Stimulated activated CD8-positive, alpha-beta memory T cell treated with anti-CD3 and anti-CD28 coated beads, Interleukin-7, amount 100 ng/mL, for 48 hours (primary cell): ENCODE measurements at places on chromosomes 6 and 20.
A peak's percentile ranks its signal among the peaks of the same experiment; 100 is the strongest.

DNA sequence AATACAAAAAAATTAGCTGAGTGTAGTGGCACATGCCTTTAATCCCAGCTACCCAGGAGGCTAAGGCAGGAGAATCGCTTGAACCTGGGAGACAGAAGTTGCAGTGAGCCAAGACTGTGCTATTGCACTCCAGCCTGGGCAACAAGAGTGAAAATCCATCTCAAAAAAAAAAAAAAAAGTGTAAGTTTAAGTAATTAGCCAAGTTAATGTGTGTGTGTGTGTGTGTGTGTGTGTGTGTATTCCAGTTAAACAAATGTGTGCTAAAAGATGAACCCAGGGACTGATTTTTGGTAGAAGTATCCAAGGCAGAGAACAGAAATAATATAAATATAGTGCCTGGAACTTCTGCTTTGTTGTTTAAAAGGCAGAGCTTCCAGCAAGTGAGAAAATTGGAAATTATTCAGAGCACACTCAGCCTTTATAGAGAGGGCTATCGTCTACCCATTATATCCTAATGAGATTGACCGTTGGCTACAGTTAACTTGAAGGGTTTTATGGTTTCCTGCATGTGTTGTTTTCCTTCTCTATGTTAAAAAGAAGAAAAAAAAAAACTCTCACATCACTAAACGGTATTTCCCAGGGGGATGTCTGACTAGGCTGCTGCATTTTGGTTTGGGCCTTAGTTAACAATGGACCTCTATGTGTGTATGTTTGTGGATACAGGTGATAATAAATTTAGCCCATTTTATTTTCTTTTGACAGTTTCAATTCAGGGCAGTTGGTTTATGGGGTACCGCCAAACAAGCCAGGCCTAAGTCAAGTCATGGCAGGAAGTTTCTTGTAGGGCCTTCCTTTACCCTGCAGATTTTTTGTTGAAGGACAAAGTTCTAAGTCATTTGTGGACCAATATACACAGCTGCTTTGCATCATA lies 9.8 kb downstream of the SOX4 start:
- DNase-seq, result no peak

- no peak for DNase-seq
Measured at GRCh38 chr6:130381459-130382380, 15.9 kb downstream of the TMEM200A start.

DNA sequence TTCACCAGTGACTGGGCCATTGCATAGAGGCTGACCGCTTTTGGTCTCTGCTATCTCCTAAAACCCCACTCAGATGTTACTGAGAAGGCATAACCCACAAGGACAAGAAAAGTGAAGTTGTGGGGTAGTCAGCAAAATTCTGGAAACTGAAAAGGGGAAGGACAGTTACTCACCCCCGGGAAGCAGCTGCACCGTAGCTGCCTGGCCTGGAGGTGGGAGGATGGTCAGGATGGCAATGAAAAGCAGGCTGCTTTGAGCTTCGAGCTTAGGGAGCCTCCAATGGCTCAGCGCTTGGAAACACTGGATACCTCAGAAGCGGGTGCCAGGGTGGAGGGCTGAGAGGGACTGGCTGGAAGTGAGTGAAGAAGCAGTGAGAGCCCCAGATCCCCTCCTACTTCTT lies 56.0 kb downstream of the KCNK5 start:
- no peak for DNase-seq

GRCh38 chr20:18533978-18534644 lies 26.4 kb downstream of the SEC23B start:
- DNase-seq, result no peak

DNA sequence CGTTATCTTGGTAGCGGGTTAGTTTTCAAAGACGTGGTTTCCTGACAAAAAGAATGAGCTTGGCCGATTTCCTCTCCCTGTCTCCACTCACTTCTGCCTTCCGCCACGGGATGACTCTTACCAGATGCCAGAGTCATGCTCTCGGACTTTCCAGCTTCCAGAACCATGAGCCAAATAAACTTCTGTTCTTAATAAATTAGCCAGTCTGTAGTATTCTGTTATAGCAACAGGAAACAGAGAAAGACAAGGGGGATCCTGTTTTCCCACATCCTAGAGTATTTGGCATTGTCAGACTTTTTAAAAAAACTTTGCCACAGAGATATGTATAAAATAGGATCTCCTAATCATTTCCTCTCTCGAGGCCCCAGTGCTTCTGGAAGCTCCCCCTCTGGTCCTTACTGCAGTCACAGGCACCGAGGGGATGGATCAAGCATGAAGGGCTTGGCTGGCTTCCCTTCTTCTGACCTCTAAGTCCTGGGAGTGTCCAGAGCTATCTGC lies 84.9 kb upstream of the NAA20 start:
- DNase-seq, result no peak

- no peak for DNase-seq
Measured at GRCh38 chr20:32988008-32988407, 16.2 kb downstream of the SUN5 start.

DNA sequence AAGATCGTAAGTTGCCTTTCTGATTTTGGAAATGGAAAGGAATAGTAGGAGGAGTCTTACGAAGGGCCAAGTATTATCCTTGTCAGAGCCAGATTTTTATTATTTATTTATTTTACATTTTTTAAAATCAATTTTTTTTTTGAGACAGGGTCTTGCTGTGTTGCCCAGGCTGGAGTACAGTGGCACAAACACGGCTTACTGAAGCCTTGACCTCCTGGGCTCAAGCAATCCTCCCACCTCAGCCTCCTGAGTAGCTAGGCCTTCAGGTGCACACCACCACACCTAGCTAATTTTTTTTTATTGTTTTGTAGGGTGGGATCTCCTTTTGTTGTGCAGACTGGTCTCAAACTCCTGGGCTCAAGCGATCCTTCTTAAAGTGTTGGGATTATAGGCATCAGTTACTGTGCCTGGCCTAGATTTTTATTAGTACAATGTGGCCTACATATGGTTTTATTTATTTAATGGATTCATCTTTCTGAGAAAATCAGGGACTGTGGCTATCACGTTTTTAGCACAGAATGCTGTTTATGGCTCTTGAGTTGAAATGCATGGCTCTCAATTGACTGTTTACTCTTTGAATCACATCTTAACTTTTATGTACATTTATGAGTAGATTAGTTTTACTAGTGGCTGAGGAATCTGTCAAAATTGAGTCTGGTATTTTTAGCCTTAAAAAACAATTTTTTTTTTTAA lies 16.7 kb downstream of the CDC5L start:
- DNase-seq, result no peak

DNA sequence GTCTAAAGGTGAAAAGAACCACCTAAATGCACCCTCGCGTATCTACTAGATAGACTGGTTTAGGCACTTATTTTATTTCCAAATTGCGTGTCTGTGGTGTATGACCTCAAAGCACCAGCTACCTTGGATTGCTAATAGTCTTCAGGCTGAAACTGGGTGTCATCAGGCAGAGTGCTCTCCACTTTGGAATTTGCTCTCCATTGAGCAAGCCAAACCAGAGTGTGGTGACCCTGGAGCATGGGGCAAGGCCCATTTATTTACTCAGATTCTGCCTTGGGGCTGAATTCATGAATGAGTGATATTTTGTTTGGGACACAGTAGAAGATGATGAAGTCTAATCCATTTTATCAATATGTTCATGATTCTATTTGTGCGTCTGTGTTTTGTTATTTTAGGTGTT lies 812.8 kb upstream of the SLC35B3 start:
- no peak for DNase-seq

DNA sequence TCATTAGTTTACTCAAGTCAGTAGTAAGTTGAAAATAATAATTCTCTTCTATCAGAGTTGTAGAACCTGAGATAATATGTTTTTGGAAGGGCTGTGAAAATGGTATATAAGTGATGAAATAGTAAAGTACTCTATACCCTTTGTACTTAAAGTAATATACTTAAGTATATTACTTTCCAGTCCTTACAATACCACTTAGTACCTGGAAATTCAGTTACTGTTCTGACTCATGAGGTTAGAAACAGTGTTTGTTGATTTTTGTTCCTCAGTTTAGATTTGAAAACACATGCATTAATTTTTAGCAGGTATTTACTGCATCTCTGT lies 10.1 kb downstream of the TULP4 start:
- DNase-seq, result no peak

GRCh38 chr20:9809271-9809670 lies 29.6 kb downstream of the PAK5 start:
- DNase-seq, result no peak

- DNase-seq, result no peak
Measured at GRCh38 chr6:3643921-3644738, 107.4 kb downstream of the PXDC1 start.

DNA sequence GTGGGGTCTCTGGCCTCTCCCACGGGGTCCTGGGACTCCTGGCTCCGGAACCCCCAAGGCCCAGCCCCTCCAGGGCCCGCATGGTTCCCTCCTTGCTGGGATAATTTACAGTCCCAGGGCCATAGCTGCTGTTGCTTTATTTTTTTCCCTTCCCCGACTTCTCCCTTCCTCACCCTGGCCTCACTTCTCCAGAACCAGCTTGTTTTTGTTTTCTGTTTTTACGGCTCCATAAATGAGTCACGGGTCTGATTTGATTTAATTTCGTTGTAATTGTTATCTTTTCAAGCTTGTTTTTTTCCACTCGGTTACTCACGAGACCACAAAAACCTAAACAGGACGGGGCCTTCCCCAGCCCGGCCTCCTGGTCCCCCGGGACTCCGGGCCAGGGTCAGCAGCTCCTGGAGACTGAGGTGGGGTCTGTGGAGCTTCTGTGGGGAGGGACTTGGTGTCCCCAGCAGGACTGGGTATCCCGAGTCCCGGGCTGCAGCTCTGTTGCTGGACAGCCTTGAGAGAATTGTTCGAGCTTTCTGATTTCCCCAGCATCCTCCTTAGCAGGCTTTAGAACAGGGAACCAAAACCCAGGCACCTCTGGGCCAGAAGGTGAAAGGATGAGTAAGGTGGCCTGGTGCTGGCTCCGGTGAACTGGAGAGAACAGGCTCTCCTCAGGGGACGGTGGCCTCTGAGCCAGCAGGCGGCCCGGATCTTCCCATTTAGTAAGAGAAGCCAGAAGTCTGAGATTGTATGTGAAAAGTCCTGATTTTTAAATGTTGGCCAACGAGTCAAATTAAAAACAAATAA lies 94.9 kb downstream of the CEBPB start:
- peak; percentile 18 for DNase-seq

DNA sequence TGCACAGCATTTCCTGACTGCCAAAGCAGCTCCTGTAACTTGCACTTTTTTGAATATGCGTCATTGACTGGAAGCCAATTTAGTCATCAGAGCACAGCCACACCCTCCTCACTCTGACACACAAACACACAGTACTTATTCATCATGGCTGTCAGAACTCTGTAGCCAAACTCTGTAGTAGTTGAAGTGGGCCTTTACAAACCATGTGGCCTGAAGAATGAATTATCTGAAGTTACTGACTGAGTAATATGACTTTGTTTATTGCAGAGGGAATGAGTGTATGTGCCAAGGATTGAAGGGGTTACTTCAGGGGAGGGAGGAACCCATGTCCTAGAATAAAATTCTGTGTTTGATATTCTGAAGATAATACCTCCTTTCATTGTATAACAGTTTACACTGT lies 102.7 kb downstream of the FIG4 start:
- DNase-seq, result no peak

- DNase-seq, result no peak
Measured at GRCh38 chr20:31560746-31561598, 44.1 kb upstream of the ID1 start.

DNA sequence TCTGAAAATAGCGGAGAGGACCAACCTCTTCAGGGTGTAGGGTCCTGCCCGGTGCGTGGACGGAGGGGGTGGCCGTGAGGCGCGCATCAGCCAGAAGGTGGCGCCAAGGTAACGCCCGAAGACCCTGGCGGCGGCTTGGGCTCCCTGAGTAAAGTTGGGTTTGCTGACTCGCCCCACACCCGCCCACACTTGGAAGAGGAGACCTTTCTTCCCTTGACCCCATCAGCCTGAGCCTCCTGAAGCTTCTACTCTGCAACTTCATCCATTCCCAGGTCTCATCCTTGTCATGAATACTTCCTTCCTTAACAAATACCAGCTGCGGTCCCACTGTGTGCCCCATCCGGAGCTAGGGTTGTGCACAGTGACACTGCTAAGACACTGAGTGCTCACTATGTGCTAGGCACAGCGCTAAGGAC lies 14.6 kb downstream of the CD40 start:
- peak; percentile 51 for DNase-seq

- no peak for DNase-seq
Measured at GRCh38 chr6:131015630-131016263, 47.3 kb downstream of the EPB41L2 start.

GRCh38 chr6:71737953-71738352 lies 148.4 kb upstream of the RIMS1 start:
- DNase-seq, result no peak

- DNase-seq, result no peak
Measured at GRCh38 chr6:114267897-114268296, 74.9 kb downstream of the HS3ST5 start.

DNA sequence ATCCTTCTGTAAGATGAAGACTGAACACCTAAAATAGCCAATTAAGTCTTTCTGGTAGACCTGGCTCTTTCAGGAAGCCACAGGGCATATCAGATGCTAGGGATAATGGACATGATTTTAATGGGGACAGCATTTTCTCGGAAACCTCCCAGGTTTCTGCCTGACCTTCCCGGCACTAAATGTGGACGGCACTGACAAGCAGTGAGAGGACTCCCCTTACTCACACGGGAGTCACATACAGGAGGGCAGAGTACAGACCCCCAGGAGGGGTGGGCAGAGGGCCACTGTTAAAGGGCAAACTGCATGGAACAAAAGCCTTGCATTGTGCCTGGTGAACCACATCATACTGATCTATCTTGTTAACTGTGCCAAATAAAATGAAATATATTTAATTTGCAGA lies 19.9 kb downstream of the PSMG4 start:
- DNase-seq, result no peak

DNA sequence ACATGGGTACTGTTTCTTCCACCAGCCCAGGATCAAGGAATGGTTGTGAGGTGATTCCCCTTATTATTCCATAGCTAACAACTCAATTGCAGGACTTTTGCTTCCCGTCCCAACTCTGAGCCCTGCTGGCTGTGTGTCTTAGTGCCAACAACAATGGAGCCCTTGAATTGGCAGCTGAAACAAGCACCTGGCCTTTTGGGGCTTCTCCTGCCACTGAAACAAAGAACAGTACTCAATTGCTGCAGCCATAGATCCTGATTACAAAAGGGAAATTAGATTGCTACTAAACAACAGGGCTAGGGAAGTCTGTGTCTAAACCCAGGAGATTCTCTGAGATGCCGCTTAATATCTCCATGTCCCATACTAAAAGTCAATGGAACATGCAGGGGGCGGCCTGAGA lies 61.3 kb upstream of the CARMIL1 start:
- DNase-seq, result no peak

GRCh38 chr6:36227379-36228228 lies 31.1 kb downstream of the BRPF3 start:
- no peak for DNase-seq

- DNase-seq, result no peak
Measured at GRCh38 chr6:157989541-157990289, 8.1 kb downstream of the SYNJ2 start.

GRCh38 chr6:14530385-14530784 lies 412.8 kb downstream of the CD83 start:
- DNase-seq, result no peak
